ENCODE measurements at places on chromosomes 1 and 21.

DNA sequence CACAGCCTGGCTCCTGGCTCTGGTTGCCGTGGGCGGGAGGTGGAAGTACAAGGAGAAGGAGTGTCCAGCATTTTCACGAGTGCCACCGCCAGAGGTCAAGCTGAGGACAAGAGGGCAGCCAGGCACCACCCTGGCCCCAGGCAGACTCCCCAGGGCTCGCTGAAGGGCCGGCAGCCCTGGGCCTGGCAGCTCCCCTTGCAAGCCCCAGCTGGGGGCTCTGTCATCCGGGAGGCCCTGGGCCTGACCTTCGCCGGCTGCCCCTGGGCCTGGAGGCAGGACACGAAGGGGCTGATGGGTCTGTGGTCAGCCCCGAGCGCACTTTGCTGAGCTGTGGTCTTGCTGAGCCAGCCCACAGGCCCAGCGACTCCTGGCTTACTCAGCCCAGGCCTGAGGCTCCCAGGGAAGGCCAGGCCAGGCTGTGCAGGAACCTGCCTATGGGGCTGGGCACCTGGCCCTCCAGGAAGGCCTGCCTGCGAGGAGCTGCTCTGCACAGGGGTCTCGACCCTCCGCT, 74.8 kb downstream of the MORN1 start:
- no peak for DNase-seq

DNA sequence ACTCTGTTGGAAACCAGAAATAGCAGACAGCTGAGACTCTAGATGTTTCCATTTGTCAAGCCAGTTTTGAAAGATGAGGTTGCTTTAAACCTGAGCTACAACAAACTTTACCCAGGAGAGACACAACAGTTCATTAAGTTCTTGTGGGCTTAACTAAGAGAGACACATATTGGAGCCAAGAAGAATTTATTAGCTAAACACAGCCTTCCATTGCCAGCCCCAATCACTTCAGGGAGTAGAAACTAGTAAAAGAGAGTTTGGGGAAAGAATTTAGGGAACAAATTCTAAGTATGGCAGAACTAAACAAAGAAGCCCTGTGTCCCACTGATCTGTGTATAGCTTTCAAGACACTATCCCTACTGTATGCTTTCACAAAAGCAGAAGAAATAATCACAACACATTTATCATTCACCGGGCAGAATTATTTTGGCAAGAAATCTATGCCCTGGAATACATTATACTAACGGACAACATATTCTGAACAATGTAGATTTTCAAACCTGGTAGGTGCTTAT, 87.3 kb upstream of the KAZN start:
- no peak for DNase-seq

DNA sequence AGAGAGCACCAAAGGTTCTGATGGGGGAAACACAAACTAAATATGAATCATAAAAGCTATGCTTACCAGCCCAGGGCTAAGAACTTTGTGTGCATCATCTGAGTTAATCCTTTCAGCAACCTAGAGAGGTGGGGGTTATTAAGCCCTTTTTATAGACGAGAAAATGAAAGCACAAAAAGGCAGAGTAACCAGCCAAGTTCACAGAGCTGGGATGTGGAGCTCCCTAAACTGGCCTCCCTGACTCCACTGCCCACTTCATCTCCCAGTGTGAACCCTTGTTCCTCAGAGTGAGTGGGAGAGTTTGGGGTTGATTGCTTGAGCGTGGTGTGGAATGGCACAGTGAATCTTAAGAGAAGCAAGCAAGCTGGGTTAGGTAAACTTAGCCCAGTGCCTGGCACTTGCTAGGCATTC, 10.8 kb upstream of the BCAR3 start:
- DNase-seq = no peak

DNA sequence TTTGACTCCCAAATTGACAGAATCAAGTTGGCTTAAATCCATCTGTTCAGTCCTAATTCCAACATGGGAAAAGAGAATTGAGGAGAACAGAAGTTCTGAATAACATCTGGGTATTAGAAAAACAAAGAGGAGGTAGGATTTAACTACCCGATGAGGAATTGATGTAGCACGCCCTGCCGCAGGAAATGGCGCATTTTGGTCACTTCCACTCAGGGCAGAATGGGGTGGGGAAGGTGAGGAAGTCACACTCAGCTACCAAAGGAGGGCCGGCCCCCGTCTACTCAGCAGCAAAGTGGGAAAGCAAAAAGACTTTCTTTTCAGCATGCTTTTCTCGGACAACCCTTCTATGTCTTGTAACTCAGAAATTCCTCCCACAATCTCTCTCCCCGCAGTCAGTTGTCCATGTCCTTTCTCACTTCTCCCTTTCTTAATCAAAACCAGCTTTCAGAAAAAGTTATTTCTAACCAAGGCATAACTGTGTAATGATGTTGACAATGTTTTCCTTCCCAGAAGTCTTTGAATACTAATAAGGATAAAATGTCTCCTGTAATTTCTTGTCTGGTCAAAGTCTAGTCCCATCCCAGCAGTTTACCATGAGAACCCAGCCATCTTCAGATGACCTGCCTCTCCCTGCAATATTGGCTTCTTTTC, 60.5 kb upstream of the SIPA1L2 start:
- no peak for DNase-seq

- DNase-seq = no peak
These were observed 168.0 kb downstream of the PTPRC start for GRCh38 chr1:198806861-198807260.

DNA sequence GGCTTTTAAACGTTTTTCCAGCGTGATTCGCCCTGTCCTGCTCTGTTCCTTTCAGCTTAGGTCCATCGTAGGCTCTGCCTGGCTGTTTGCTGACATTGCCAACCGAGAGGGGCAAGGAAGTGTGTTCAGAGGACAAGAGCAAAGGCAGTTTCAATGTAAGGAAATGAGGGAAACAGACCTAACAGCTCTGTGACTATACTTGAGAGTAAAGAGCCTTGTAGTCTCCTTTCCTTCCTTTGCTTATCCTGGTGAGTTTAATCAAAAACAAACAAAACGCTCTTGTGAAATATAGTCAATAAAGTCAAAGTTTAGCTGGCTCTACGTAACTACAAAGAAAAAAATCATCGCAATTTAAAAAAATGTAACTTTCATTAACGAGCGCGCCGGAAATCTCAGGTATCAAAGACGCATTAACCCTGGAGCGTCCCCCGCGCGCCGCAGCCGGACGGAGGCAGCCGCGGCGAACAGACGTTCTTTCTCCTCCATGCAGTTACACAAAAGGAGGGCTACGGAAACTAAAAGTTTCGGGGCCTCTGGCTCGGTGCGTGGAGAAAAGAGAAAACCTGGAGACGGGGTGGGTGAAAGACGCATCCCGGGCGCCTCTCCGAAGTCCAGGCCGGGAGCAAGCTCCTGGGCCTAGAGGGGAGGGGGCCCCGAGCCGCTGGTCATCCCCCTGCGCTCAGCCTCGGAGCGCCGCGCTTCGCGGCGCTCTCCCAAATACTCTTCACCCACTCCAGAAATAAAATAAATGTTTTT, 617 bp upstream of the ADGRL2 start:
- no peak for DNase-seq

- DNase-seq = no peak
These were observed 477.5 kb downstream of the NUF2 start for GRCh38 chr1:163799190-163799805.

GRCh38 chr1:32352831-32353383, 9.4 kb downstream of the FAM229A start:
- DNase-seq = no peak

GRCh38 chr1:187264995-187265602, 436.4 kb downstream of the PLA2G4A start:
- peak; percentile 68 for DNase-seq

DNA sequence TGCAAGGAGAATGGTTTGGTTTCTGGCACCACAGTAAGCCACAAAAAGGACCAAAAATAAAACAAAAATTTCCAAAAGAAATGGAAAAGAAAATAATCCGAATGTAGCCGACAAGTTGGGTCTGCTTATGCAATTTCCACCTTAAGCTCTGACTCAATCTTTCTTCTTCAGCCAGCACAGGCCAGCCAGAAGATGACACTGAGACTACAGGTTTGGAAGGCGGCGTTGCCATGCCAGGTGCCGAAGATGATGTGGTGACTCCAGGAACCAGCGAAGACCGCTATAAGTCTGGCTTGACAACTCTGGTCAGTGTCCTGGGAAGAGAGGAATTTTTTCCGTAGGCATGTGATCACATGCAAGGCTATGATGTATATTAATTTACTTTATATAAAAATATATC, 23.4 kb downstream of the PDPN start:
- DNase-seq = no peak

DNA sequence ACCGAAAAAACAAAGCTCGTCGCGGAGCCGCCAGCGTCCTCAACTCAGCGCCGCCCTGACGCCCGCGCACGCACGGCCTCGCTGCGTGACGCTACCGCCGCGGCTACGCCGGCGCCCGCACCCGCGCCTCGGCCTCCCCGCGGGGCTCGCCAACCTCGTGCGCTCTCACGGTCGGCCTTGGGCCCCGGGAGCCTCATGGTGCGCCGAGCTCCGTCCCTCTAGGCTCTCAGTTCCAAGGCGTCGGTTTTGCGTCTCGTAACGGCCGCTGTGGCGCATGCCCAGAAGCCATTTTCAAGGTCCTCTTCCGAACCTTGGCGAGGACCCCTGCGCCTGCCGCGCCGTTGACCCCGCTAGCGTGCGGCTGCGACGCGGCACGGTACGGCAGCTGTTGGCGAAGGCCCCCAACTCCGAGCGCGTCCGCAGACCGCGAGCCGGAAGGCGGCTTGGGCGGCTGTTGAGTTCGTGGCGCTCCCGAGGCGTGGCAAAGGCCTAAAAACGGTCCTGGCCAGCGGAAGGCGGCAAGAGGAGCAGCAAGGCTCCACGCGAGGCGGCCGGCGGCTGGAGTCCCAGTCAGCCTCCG, at the start of gene HENMT1:
Gene HENMT1, minus strand, starts transcription at position 64 of the 580 bp plus-strand sequence. CDS start 1,209 bp downstream, outside the sequence.
- DNase-seq = no peak

GRCh38 chr1:20721117-20722061, 3.6 kb upstream of the KIF17 start:
- no peak for DNase-seq

- DNase-seq = no peak
These were observed 4.3 kb downstream of the OLIG2 start for GRCh38 chr21:33029975-33030461.

DNA sequence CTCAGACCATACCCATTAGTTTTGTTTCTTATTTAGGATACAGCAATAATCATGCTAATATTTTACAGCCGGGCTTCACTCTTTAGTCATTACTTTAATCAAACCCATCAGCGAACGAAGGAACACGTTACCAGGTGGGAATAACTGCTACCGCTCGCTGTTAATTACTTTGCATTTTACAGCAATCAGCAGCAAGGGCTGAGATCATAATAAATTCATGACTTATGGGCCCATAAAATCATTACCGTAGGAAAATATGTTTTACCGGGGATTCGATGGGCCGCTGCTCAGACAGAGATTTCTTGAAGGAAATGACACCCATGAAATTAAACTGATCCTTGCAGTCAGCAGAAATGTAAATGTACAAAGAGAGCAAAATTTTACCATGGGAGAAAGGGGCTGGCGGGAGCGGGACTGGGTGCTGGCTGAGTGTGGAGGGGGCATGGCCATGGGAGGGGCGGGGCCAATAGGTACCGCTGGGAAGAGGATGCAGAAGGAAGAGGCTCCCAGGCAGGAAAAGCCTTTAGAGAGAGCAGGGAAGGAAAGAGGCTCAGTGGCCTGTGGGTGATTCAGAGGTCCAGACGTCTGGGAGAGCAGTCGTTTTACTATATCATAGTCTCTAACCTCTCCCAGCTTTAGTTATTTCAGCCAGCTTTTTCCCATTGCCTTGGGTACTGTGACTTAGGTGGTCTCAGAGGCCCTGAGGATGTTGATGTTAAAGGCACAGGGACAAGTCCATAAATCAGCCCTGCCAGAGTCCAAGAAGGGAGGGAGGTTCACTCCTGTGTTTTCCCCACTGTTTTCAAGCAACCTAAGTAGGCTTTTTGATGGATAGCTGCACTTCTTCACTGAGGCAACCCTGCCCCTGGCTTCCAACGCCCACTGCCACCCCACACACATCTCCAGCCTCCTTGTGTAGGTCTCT, 258.9 kb downstream of the SEC16B start:
- no peak for DNase-seq

GRCh38 chr1:152043870-152044269, 7.1 kb upstream of the S100A11 start:
- no peak for DNase-seq

- no peak for DNase-seq
These were observed 125.1 kb downstream of the MRPS6 start for GRCh38 chr21:34198231-34199120.

DNA sequence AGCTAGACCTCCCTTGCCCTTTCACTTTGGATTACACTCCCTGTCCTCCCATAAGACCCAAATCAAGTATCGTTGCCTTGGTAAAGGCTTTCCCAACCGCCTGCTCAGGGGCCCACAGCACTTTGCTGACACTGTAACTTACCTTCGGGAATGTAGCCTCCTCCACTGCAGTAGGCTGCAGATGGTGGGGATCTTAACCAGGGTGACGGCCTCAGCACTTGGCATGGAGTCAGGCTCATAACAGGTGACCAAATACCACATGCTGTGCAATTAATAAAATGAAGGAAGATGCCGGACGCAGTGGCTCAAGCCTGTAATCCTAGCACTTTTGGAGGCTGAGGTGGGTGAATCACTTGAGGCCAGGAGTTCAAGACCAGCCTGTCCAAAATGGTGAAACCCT, 88.7 kb upstream of the IRF2BP2 start:
- peak; percentile 5 for DNase-seq

DNA sequence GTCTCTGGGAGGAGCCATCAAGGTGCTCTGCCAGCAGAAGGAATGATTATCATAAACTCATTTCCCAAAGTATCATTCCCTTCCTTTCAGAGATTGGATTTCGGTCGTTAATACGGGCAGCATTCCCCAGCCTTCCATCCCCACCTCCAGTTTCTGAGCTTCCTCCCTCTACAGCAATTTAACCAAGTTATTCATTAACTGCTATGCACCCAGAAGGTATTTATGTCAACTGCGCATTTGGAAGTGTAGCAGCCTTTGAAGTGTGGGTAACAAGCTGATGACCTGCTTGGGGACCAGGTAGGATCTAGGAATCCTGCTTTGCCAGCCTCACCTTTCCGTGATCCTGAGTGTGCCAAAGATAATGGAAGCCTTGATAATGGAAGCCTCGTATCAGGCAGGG, 172.4 kb upstream of the IGSF21 start:
- no peak for DNase-seq

- DNase-seq = no peak
These were observed 3.4 kb downstream of the MAP3K7CL start for GRCh38 chr21:29133796-29134195.

GRCh38 chr1:237901299-237901934, 10.7 kb upstream of the ZP4 start:
- peak; percentile 2 for DNase-seq

DNA sequence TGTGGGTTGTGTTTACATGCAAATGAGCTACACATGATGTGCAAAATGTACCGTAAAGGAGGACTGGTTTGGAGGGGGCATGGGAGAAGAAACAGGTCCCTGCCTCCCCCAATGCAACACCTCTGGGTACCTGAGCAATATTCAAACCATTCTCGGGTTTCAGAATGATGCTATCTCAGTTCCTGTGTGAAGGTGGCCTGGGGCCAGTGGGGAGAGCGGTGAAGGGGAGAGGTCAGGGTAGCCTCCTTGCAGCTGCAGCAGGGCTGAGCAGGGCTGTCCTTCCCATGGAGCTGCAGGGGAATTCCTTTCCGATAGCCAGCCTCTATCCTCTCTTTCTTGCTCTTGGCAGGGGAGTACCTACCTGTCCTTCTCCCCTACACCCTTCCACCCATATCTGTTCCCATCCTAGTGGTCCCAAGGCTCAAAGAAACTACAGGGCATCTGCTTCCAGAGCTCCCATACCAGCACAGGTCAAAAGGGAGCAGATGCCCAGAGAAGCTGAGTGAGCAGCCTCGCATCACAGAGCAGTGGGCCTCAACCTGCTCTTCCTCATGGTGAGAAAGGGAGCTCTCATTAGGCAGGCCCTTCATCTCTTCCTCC, 11.9 kb downstream of the MEF2D start:
- DNase-seq = no peak

All from SHP77 treated with DMSO at 0.1 percent for 48 hours (cell line).